ENCODE measurements at places on chromosomes 7 and 10.

DNA sequence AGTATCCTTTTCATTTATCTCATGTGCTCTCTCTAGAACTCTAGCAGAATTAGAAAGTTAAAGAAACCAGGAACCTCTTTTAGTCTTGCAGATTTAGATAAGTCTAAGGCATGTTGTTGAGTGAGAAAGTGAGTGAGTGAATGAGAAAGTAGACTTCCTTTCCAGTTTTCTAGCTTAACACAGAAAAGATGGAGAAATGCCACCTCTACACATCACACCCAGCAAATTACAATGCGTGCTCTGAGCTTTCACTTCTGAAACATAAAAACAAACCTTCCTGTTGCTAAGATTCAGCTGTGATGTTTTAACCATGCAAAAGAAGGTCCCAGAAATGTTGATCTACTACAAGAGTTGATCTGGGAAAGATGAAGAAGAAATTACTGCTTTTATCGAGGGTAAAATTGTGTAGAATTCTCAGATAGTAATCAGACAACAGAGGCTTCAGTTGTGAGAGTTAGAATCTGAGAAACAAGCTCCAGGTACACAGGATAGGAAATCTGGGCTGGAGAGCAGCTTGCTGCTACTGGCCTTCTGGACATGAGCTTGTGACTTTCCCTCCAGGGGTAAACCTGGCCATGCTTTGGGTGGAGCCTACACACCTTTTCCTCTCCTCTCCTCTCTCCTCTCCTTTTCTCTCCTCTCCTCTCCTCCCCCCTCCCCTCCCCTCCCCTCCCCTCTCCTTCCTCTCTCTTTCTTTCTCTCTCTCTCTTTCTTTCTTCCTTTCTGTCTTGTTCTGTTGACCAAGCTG lies 4.6 kb downstream of the CYP3A5 start:
- DNase-seq, result no peak

GRCh38 chr10:49508249-49508648 lies 30.7 kb downstream of the ERCC6 start:
- no peak for DNase-seq

GRCh38 chr7:114048386-114049235 lies 129.8 kb upstream of the PPP1R3A start:
- DNase-seq, result no peak

GRCh38 chr7:130721486-130722277 lies 12.3 kb downstream of the KLF14 start:
- peak; percentile 21 for DNase-seq

GRCh38 chr7:134587750-134588149 lies 38.8 kb downstream of the AKR1B15 start:
- no peak for DNase-seq

DNA sequence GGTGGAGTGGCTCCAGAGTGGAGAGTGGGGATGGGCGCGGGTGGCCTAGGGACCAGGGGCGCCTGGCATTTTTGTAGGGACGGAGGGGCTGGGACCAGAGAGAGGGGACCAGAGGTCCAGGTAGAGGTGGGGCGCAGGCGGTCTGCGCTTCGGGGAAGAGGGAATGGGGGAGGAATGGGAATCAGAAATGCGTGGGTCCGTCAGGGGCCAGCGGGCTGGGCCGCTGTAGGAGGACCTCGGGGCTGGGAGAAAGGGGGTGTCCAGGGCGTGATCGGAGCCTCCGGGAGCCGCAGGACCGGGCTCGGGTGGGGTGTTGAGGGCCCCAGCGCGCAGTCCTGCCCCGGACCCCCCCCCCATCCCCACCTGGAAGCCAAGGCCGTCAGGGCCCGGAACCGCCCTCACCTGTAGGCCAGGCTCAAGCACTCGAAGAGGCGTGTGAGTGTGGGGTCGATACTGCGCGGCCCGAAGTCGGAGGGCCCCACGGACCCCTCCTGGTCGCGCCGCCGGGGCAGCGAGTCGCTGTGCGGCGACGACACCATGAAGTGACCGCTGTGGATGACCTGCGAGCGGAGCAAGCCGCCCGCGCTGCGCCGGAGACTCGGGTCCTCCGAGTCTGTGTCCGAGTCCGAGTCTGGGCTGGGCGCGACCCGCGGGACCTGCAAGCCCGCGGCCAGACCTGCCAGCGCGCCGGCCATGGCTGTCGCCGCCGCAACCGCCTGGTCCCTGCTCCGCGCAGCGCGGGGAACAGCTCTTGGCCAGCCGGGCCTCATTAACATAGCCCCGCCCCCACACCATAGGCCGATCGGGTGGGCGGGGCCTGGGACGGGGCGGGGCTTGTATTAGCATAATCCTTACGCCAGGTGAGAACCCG lies at the start of gene MLXIPL:
Gene MLXIPL, minus strand, starts transcription at position 725 of the 871 bp plus-strand sequence. Its CDS starts 30 bp downstream, at position 695.
- DNase-seq, result peak; percentile 71

GRCh38 chr7:29891766-29892165 lies 85.5 kb downstream of the WIPF3 start:
- no peak for DNase-seq

DNA sequence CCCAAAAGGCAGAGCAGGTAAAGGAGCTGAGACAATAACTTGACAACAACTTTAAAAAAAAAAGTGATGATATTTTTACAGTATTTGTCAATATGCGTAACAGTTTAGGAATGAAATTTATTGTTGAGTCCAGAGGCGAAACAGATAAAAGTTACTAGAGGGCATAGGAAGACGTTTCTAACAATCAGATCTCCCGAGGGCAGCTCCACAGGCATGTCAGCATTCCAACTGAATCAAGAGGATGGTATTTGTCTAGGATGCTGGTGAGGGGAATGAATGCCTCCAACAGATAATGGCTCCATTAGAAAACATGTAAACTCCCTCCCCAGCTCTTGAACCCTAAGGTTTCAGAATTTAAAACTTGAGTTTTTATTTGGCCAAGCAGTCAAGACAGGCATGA lies 733.9 kb upstream of the SORCS1 start:
- no peak for DNase-seq

DNA sequence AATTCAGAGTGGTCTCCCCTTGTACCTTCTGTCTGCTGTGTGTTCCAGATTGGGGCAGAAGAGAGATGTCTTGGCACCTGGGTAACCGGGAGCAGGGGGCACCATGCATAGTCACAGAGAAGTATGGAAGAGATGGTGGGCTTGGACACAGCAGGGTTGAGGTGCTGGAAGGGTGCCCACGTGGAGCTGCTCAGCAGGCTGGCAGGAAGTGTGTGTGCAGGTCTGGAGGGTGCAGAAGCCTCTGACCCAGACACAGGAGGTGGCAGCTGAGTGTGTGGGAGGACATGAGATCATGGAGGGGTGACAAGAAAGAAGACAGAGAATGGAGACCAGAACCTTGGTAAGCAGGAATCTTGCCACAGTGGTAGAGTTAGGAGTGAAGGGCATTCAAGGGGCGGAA lies 42.3 kb upstream of the DUSP5 start:
- no peak for DNase-seq

- DNase-seq, result no peak
Measured at GRCh38 chr7:124029396-124030188, 3.3 kb downstream of the TMEM229A start.

DNA sequence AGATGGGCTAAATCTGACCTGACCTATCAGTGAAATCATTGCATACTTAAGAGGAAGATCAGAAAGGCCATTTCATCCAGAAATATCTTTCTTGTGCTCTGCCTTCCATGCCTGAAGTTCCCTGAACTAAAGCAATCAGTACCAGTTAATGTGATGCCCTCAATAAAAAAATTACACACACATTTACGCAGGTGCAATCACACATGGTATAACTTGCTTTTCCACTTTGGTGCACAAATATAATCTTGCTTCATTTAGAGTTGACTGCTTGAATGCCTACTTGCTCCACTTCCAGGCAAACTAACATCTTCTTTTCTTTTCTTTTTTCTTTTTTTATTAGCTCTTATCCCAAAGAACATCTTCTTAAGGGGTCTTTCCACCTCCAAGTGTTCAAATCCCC lies 58.3 kb upstream of the KIF5B start:
- DNase-seq, result no peak

- DNase-seq, result no peak
Measured at GRCh38 chr7:130135208-130136205, 65.2 kb downstream of the KLHDC10 start.

GRCh38 chr7:24334627-24335026 lies 50.6 kb downstream of the NPY start:
- DNase-seq, result no peak

DNA sequence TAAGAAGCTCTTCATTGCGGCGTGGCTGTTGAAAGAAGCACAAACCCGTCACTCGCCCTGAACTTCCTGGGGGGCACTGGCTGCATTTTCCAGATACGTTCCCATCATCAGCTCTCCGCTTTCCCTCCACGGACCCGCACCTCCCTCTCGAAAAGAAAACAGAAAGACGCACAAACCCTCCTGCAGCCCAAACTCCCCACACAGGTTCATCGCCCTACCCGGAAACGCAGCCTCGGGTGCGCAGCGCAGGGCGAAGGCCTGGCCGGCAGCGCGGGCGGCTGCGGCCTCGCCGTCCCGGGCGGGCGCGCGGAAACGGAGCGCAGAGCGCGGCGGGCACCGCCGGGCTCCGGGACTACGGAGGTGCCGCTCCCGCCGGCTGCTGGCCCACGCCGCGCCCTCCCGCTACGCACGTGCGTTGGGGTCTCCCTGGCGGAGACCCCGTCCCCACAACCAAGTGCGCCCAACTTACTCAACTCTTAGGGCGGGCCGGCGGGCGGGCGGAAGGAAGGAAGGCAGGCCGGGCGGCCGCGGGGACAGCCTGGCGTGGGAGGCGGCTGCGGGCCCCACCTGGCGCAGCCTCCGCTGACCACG lies 822 bp downstream of the ZNF800 start:
- DNase-seq, result no peak

DNA sequence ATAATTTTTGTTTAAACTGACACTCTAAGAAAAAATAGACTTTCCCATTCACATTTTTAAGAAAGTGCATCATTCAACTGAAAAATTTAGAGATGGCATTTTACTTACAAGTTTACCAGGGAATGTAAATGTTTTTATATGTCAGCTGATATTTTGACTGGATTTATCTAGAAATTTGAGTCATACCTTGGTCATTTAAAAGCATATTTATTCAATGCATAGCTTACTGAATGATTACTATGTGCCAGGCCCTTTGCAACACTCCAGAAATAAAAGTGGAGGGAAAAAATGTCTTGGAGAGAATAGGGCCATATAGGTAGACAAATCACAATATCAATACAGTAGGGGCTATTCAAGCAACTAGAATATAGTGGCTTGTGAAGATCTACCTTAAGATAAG lies 98.4 kb upstream of the FAM3C start:
- no peak for DNase-seq

- no peak for DNase-seq
Measured at GRCh38 chr10:99344715-99345114, 15.6 kb downstream of the CNNM1 start.

DNA sequence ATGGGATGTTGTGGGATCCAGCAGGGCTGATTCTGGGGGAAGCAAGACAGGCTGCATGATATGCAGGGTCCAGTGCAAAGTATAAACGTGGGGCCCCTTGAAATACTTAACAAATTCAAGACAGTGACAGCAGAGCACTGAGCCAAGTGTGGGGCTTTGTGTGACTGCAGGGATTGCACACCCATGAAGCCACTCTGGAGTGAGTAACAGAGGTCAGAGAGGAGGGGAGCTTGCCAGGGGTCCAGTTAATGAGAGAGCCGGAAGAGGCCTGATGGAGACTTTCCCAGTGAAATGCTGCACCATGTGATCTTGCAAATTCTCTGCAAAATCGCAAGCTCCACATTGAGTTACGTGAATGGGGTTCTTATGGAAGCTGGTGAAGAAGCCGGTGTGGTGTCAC lies 5.6 kb downstream of the NPVF start:
- no peak for DNase-seq

GRCh38 chr10:1400101-1401070 lies 336.9 kb downstream of the ADARB2 start:
- no peak for DNase-seq

GRCh38 chr7:80272560-80273239 lies 138.1 kb downstream of the GNAI1 start:
- no peak for DNase-seq

DNA sequence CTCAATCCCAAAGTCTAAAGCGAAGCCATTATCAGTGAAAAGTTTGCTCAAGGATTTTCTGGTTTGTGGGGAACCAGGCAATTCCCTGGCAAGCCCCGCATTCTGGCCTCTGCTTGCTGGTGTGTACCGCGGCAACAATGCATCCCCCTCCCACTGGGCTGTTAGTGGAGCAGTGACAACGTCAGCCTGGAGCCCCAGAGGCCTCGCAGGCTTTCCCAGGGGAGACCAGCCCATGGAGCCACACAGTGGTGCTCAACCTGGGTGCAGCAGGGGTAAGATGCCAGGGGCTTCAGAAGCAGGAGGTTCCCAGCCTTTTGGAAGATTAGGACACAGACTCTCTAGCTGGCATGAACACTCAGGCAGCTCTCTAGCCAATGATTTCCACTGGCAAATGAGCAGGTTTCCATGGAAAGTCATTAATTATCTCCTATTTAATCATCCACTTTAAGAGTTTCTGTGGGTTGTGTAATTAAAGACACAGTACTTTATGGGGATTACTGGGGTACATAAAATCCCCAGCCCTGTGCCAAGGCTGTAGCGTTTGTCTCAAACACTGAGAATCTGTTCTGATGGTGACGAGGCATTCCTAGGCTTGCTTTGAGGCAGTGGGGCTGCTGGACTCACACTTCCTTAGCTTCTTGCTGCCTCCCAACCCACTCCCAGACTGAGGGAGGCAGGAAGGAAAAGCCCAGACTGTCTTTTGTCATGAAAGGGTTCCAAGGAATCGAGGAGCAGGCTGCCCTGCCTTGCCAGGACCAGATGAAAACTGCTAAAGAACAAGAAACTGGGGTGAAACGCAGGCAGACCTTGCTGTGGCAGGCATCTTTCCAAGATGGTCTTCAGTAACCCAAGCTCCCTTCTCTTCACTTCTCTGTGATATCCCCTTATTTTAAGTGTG lies 411.9 kb upstream of the SHH start:
- DNase-seq, result no peak

DNA sequence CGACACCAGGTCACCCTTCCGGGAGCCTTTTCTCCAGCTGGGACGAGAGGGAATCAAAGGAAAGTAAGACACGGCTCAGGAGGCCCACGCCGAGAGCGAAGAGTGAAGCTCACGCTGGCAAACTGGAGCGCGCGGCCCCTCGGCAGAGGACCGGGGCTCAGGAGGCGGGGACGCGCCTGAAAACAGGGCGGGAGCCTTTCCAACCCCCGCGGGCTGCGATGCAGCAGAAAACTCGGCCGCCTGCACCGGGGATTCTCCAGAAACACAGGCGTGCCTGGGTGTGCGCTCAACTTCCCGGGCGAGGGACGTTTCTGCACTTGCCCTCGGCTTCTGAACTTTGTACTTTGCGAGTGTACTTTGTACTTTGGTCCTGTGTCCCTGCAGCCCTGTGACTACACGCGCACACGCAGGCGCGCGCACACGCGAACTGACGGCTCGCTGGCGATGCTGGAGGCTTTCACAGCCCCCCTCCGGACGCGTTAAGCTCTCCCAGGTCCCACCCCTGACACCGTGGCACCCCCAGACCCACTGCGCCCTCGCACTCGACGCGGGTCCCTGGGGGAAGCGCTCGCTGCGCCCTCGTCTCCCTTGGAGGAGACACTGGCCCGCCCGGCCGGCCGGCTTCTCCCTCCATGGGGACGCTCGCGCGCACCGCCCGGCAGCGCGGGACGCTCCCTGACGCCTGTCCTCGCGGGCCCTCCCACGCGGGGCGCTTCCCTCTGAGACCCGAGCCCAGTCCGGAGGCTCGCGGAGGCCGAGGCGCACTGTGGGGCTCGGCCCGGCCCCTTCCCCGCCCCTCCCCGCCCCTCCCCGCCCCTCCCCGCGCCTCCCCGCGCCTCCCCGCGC lies 588 bp upstream of the PAOX start:
- DNase-seq, result peak; percentile 81

- DNase-seq, result no peak
Measured at GRCh38 chr10:43120929-43121314, 17.3 kb upstream of the CSGALNACT2 start.

Measured in frontal cortex (tissue), 4 donors.